T47D (cell line): ENCODE measurements at places on chromosomes 7 and 10.
A peak's percentile ranks its signal among the peaks of the same experiment; 100 is the strongest.

GRCh38 chr10:75613685-75614504 lies 182.5 kb downstream of the LRMDA start:
- DNase-seq: no peak

DNA sequence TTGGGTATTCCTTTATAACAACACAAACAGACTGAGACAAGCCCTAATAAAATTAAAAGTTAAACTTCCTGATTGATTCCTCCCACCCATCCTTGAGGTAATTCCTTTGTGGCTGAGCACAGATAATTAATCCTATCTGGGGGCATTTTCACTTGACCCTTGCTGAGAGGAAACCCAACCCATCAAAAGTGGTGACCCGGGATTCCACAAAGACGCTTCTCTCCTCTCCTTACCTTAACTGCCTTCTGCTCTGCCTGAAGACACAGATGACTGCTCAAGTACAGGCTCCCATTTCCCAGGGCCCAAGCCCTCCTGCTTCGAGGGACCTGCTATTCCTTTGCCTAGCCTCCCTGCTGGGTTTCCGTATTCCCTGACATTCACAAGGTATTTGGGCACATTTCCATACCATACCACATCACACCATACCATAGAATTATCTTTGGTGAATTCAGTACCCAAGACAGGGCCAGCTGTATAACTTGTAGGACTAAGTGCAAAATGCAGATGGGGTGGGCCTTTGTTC lies 9.8 kb upstream of the MAPK8 start:
- DNase-seq: no peak

DNA sequence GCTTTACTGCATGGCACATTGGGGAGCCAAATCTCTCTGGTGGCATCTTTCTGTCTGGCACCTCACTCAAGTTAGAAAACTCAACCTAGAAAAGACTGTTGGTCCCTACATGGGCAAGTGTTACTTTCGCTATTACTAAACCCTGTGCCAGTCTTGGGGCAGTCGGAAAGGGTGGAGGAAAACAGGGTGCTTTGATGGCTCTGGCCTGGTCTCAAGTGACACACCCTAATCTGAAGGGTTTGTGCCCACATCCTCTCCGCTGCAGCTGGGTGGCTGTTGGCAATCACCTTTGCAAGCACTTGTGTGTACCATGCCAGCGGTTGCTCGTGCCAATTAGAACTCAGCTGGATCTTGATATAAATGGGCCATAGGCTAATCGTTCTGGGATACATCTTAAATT lies 159.8 kb upstream of the ITGB1 start:
- DNase-seq: no peak

GRCh38 chr7:138584696-138585095 lies 116.5 kb downstream of the SVOPL start:
- DNase-seq: no peak

- DNase-seq: peak; percentile 63
These were observed 1.5 kb downstream of the MKX start for GRCh38 chr10:27743877-27744801.
